ENCODE measurements at places on chromosomes 2 and 18.

- no peak for DNase-seq
Observed at GRCh38 chr2:55099878-55100820, 49.9 kb upstream of the RTN4 start.

GRCh38 chr2:218257390-218257981, 3.3 kb upstream of the GPBAR1 start:
- peak; percentile 64 for DNase-seq

DNA sequence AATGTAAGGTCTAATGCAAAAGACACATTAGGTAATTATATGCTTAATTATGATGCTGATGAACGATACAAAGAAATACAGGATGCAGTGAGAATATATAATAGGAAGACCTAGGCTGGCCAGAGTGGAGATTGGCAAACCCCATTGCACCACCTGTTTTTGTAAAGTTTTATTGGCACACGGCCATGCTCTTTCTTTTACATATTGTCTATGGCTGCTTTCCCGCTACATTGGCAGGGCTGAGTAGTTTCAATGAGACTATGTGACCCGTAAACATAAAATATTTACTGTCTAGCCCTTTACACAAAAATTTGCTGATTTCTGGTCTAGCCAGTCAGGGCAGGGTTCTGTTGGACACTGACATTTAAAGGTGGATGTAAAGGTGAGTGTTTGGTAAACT, 5.4 kb downstream of the SEC11C start:
- DNase-seq = no peak

- no peak for DNase-seq
Observed at GRCh38 chr2:70893186-70893585, 42.5 kb upstream of the ATP6V1B1 start.

GRCh38 chr2:237501892-237502513, 15.0 kb downstream of the MLPH start:
- no peak for DNase-seq

DNA sequence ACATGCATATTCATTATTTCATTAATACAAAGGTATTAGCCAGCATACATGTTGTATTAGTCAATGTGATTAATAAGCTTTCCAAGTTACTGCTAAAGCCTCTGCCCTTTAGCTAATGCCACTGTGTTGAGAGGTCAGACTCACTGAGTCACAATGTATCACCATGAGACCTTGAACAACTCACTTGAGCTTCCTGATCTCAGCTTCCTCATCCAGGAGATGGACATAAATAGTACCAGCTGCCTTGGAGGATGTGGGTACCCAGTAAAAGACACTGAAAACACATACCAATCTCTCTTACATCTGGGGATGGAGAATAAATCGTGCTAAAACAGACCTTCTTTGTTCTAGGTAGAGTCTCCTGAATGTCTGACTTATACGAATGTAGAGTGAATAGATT, 224.6 kb downstream of the EPHA4 start:
- no peak for DNase-seq

- DNase-seq = no peak
Observed at GRCh38 chr2:85999061-85999831, 106.4 kb downstream of the POLR1A start.

DNA sequence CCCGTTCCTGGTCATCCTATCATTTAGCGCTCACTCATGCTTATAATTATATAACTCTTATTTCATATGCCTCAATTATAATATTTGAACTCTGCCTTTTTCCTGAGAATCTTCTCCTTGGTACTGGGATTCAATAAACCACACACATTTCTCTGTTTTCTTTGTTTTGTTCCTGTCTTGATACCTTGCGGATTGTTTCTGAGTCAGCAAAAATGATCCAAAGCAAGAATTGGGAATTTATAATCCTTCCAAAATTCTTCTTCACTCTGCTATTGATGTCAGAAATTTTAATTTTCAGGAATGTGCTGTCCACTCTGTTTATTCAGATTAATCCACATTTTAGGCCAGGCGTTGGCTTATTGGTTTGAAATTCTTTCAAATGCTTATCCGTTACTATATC, 886.0 kb downstream of the SUCLG1 start:
- no peak for DNase-seq

DNA sequence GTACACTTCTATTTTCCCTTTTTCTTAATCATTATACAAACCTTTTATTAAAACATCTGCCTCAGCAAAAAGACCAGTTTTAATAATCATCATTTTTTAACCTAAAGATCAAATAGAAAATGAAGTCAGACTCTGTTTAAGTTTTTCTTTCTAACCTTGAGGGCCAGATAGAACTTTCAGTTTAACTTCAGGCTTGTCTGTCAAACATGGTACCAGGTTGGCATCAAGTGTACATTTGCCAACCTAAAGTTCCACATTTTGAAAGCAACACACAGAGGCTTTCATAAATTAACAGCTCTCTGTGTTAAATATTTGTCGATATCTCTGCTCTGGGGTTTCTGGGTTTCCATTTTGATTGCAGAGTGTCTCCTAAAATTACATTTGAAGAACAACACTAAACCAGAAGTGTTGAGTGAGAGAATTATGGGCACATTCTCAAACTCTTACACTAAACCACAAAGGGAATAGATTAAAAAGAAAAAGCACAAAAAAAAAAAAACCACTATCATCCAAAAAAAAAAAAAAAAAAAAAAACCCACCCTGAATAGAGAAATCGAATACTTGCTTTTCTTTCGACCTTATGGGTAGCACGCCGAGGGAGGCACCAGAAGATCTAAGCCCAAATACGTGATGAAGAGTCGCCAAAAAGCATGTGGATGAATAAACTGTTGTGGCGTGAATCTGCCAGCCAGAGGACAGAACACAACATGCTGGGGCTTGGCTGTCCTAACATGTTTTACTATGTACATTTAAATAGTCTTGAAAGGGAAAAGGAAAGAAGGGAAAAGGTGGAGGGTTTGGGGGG, 166.2 kb downstream of the TCF4 start:
- no peak for DNase-seq

DNA sequence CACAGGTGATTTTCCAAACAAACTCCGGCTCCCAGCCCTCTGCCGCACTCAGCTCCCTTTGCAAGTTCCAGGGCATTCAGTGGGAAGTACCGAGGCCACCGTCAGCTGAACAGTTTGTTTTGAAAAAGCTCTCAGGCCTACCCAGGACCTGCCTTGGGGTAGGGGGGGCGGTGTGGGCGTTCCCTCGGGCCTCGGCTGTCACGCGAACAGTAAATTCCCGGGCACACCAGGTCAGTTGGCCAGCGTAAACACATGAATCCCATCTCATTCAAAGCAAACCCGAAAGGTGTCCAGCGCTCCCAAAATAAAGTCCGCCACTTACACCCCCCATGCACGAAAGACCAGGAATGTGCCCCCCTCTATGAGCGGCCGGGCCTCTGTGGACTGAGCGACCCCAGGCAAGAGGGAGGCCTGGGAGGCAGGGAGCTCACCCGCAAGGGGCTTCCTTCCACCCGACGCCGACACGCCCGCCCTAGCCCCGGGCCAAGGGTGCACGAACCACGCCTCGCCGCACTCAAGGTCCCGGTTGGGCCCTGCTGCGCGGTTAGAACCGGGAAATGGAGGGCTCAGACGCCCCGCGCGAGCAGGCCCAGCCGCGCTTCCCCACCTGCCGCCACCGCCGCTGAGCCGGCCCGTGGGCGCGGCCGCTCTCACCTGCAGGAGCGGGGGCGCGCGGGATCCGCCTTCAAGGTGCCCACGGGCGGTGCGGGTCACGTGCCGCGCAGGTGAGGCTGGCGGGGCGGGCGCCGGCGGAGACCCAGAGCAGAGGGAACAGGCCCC, at the start of gene WDSUB1:
Gene WDSUB1 (minus strand): TSS at position 775 of the 780 bp plus-strand sequence. CDS start 3,634 bp downstream, outside the sequence.
- DNase-seq = peak; percentile 48

GRCh38 chr2:145095641-145096435, 575.9 kb upstream of the ZEB2 start:
- DNase-seq = no peak

DNA sequence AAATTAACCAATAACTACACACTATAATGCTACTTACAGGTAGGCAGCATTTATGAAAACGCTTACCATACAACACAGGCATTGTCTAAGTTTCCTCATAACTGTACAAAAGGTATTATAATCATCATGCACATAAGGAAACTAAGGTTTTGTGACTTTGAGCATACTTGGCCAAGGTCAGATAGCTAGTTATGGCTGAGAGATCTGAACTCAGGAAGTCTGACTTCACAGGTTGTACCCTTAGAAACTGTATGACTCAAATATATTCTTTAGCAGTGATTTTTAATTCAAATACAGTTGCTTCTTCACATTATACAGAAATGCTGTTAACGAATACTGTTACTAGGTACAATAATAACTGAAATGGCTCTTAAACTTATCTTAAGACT, 89.3 kb downstream of the TRIP12 start:
- no peak for DNase-seq

DNA sequence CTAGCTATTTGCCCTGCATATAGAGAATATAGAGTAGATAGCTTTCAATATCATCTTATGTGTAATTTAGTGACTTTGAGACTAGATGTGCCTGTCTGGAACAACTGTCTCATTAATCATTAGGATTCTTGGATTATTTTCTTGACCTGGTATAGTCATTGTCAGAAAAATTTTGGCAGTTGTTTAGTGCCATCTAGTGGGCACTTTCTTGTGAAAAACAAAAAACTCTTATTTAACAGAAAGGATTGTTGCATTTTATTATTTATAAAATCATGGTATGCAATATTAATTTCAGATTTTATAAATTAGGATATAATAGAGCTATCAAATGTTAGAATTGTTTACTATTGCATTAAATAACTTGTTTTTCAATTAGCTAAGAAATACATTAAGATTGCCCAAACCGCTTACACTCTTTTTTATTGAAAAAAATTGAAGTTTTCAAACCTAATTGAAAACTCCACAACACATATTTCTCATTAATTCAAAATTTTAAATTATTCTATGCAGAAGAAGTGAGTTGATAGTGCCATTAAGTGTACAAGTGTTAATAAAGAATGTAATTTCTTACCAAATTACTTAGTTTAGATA, 80.3 kb downstream of the DYNAP start:
- peak; percentile 58 for DNase-seq

GRCh38 chr2:53859206-53860181, at the start of gene GPR75:
Gene GPR75 (minus strand): TSS chr2:53859967. CDS start chr2:53854756, 5,211 bp downstream.
- no peak for DNase-seq
